ENCODE measurements at places on chromosomes 7 and 10.

GRCh38 chr10:78305311-78305710, 271.6 kb downstream of the RPS24 start:
- no peak for DNase-seq

DNA sequence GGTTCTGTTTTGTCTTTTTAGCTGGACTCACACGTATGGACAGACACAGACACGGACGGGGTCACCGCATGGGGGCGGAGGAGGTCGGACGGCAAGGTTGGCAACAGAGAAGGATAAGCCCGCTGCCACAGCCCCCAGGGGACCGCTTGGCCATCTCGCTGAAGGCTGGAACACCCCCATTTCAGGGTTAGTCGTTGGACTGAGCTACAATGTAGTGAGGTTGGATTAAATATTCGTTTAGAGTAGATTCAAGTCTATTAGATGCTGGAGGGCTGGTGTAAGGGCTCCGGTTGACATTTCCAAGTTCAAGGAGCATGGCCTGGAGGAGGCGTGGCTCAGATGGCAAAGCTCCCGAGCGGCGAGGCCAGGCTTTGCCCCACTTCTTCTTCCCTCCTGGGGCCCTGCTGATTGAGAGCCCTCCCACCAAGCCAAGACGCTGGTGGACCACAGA, 35.2 kb downstream of the PPIF start:
- no peak for DNase-seq

GRCh38 chr10:3412071-3412582, 239.5 kb upstream of the PITRM1 start:
- DNase-seq: no peak

DNA sequence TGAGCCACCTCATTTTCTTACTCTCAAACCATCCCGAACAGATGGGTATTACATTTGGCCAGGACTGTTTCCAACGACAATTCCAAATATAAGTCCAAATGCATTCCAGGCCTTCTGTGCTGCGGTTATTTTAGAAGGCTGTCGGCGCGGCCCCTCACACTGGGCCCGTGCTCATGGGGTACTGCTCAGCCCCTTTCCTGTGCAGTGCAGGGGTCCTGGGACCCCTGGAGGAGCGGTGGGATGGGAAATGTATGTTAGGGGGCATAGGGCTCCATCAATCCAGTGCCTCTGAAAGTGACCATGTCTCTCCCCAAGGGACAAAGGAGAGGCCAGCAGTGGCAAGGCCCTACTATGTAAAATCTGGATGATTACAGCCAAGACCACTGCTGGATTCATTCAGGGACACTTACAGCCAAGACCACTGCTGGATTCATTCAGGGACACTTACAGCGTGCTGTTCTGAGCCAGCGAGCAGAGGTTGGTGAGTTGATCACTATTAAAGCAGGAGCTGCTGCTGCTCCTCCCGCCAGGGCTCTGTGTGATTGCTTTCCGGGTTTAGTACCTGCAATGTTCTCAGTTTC, 66.3 kb downstream of the CHST15 start:
- no peak for DNase-seq

DNA sequence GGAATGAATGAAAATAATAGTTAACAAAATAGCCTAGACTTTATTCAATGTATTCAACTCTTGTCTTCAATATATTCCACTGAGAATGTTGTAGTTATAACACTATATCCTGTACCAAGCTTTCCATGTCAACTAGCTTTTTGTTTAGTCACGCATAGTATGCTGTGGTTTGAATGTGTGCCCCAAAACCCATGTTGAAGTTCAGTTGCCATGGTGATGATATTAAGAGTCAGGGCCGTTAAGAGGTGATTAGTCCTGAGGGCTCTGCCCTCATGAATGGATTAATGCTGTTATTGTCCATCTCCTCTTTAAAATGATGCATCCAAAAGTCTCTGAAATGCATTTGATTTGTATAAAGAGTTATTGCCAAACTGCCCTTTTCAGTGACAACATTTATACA, 887.6 kb downstream of the NRG3 start:
- no peak for DNase-seq

GRCh38 chr10:123000155-123000554, 8.4 kb downstream of the IKZF5 start:
- DNase-seq: no peak

GRCh38 chr10:110568055-110568735, 700 bp downstream of the SMC3 start:
- no peak for DNase-seq

GRCh38 chr10:96532523-96532922, 18.8 kb upstream of the TLL2 start:
- no peak for DNase-seq
